ENCODE measurements at places on chromosomes 16 and 17. TPM values are rescaled to one million over a fixed set of nuclear protein-coding genes. Genes with fewer than 3 reads are reported as not detected.

TSNAXIP1 gene
- 0.32 TPM for total RNA-seq

GCGR gene
- not detected for total RNA-seq

GINS2 gene
- total RNA-seq: 39.6 TPM

RHBDF2 gene
- 97.1 TPM for total RNA-seq

SLC6A2 gene
- total RNA-seq: not detected

SCGB1C2 gene
- not detected for total RNA-seq

SEPTIN1 gene
- 355 TPM for total RNA-seq
